Non-pigmented ciliary epithelial cell (primary cell): ENCODE measurements at places on chromosomes 5 and 9.

DNA sequence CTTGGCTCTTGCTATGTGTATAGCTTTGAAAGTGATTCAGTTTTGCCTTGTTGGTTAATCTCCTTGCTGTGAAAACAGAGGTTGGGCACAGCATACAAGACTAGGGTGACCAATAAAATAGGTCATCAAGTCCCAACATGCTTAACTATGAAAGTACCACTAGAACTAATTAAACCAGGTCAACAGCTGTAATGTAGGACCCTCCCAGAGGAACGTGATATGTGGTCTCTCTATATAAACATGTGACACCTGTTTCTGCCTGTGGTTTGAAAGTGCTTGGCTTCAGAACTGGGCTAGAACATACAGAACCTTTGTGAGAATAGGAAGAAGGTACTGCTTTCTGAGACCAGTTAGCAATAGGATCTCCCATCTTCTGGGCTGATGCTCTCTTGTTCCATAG is 297.1 kb downstream of the FBXL7 start:
- no peak for DNase-seq

GRCh38 chr5:140110646-140110957 is 3.3 kb upstream of the PURA start:
- no peak for DNase-seq

DNA sequence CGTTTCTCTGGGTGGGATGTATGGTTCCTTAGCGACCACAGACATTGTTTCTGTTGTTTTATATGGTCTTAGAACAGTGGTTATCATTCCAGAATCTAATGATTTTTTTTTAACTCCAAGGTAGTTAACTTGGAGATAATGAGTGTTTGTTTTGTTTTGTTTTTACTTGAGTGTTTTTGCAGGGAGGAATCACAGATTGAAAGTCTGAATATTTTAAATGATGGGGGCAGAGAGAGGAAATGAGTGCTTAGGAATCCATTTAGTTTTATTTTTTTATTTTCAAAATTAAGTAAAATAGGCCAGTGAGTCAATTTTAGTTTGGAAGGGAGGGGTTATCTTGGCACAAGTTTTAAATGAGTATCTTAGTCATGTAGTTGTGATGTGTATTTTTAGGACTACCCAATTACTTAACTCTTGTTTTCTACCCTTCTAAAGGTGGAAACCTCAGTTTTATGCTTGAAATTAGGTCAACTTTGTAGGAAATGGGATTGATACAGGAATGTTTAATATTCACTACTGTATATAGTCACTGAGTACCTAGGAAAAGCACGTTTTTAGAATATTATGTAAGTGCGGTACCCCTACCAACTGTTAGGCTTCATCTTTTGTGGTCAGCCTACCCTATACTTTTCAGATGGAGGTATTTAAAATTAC is 2.0 kb downstream of the UBE2R2 start:
- no peak for DNase-seq

DNA sequence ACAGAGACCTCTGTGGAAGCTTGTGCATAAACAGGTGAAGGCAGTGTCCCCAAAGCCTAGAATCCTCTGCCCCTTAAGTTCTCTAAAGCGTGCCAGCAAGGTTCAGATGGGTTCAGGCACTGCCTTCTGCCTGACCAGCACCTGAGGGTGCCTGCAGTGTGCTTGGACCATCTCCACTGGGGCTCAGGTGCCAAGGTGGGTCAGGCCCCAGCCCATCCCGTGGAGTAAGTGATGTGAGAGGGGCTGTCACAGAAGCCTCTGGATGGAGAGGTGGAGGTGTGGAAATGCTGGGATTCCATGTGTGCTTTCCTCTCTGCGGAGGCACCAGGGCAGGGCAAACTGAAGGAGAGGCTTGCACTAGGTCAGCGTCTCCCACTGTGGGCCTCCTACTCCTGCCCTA is 118.5 kb downstream of the DAB2IP start:
- DNase-seq: no peak

DNA sequence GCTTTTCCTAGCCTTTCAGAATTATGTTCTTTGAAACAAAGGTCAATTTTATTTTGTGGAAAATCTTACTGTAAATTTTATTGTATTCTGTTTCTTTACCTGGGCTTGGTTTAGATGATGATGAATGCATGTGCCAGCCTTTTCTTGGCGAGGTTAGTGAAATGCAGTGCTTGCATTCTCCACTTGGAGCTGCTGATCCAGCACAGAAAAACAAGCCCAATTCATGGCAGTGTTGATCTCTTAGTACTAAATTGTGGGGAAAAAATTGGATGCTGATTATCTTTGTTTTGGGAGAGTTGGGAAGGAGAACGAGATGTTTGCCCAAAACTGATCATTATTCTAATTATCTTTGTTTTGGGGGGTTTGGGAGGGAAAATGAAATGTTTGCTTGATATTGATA is 3.7 kb downstream of the HABP4 start:
- no peak for DNase-seq

- no peak for DNase-seq
Measured at GRCh38 chr5:32059761-32060530, 114.2 kb downstream of the GOLPH3 start.

- DNase-seq: no peak
Measured at GRCh38 chr5:59412428-59412827, 481.1 kb downstream of the PDE4D start.

GRCh38 chr9:131841765-131842318 is 102.0 kb upstream of the RAPGEF1 start:
- DNase-seq: no peak

DNA sequence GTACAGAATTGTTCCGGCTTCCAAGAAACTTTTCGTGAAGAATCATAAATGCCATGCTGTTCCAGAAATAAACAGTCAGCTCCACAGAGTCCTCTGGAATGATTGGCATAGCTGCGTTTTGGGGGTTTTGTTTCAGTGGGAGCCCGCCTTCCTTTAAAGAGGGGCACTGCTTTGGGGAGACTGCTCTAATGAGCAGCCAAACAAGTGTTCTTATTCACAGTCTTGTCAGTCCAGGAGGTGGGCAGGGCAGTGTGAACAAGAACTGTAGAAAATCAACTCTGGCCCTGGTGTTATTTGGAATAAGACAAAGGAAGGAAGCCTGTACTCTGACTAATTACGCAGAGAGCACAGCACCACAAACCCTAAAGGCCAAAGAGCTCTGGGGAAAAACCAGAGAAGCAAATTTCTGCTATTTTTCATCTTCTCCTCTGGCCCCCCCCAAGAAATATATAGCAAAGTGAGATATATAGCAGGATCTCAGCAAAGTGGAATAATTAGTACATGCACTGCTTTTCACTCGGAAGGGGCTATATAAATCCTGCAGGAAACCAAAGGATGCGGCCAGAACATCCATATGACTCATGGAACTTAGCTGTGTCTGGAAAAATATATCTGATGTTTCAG is 92.9 kb downstream of the GLDC start:
- DNase-seq: no peak

GRCh38 chr5:116571568-116572349 is 2.9 kb downstream of the SEMA6A start:
- DNase-seq: no peak

- DNase-seq: peak; percentile 91
Measured at GRCh38 chr9:70120834-70121510, 77.3 kb downstream of the MAMDC2 start.

GRCh38 chr9:91433180-91433579 is 9.5 kb upstream of the NFIL3 start:
- peak; percentile 93 for DNase-seq

GRCh38 chr9:73683862-73684591 is 532.4 kb downstream of the ANXA1 start:
- DNase-seq: peak; percentile 61

DNA sequence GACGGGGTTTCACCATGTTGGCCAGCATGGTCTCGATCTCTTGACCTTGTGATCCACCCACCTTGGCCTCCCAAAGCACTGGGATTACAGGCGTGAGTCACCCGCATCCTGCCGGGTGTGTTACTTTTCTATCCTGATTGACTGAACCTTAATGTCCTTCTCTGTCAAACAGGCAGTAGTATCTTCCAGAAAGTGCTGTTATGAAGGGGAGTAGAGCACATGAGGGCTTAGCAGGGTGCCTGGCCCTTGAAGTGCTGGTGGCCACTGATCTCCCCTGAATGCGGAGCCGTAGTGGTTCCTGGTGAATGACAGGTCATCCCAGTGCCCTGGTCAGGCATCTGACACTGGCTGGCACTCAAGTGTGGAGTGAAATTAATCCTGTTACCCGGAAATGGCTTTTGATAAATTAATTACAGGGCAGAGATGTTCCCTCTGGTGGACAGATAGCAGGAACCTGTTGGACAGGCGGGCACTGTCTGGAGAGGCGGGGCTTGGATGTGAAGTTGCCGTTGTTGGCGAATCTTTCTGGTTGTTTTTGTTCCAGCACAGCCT is 28.4 kb downstream of the PRRC2B start:
- DNase-seq: no peak

DNA sequence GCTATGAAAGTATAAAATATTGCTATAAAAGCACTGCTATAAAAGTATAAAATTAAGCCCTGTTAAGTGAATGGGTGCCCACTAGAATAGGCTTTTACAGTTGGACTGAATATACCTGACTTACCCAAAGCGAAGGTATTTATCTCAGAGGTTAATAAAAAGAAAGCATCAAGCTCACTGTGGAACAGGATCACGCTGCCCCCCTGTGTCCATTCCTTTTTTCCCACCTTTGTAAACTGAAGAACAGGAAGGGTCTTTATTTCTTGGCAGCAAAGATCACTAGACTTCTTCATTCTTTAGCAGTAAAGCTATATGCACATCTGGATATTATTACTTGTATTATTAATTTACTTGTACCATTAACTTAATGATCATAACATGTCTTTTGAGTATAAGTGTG is 22.1 kb upstream of the PLPP6 start:
- no peak for DNase-seq

GRCh38 chr5:105501315-105501714 is 1938.7 kb upstream of the NUDT12 start:
- no peak for DNase-seq

GRCh38 chr5:92580814-92581213 is 1000.2 kb downstream of the NR2F1-AS1 start:
- DNase-seq: no peak

- DNase-seq: no peak
Measured at GRCh38 chr5:62778316-62779009, 199.8 kb downstream of the LRRC70 start.

- DNase-seq: no peak
Measured at GRCh38 chr5:85278193-85278592, 893.5 kb upstream of the EDIL3 start.

GRCh38 chr5:130710596-130710995 is 454.5 kb downstream of the HINT1 start:
- DNase-seq: peak; percentile 63

DNA sequence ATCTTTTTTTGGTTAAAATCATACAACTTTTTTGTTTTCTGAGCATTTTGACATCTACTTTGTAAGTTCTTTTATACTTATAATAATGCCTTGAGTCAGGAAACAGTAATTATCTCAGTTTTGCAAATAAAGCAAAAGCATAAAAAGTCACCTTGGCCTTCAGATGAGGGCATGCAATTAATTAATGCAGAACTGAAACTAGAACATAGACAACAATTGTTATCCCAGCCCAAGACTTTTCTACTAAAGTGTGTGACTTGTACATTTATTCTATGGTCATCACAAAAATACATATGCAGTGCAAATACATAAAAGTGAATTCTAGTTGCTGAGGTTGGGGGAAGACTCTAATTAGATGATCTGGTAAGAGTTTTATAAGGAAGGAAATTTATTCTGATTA is 179.9 kb downstream of the ST8SIA4 start:
- no peak for DNase-seq

DNA sequence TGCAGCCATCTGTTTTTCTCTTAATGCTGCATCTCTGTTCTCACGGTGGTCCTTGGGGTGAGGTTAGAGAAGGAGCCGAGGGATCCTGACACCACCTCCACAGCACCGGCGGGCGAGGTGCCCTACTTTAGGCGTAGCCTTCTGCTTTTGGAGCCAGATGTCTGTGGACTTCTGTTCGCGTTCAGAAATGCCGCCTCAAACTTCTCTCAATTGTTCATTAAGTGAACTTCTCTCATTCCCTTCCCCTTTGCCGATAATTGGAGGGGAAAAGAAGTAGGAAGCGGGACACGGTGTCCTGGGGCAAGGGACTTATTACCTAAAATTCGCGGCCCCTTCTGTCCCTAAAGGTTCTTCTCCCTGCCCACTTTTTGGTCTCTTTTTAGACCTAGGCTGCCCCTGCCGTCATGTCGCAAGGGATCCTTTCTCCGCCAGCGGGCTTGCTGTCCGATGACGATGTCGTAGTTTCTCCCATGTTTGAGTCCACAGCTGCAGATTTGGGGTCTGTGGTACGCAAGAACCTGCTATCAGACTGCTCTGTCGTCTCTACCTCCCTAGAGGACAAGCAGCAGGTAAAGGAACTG is 455 bp downstream of the KIF20A start:
- DNase-seq: no peak

- no peak for DNase-seq
Measured at GRCh38 chr5:18992264-18992663, 995.7 kb downstream of the CDH18 start.

DNA sequence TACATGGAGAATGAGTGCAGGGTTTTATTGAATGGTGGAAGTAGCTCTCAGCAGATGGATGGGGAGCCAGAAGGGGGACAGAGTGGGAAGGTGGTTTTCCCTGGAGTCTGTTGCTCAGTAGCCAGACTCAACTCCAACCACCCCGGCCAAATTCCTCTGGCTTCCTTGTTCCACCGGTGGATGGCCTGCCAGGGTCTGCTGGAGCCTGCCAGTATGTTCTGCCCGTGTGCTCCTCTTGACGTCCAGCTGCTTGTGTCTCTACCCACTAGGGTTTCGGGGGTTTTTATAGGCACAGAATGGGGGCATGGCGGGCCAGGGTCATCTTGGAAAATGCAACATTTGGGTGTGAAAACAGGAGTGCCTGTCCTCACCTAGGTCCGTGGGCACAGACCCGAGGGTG is 51.4 kb upstream of the KLF9 start:
- no peak for DNase-seq

- DNase-seq: no peak
Measured at GRCh38 chr9:100492952-100493351, 20.0 kb downstream of the TMEFF1 start.
